ENCODE measurements at places on chromosomes 4 and X. TPM values are rescaled to one million over a fixed set of nuclear protein-coding genes. Genes with fewer than 3 reads are reported as not detected.

The PPP4R3C gene
- total RNA-seq, result not detected

The MAGEA12 gene
- not detected for total RNA-seq

The SFRP2 gene
- total RNA-seq, result 1.5 TPM

The SGMS2 gene
- 64.3 TPM for total RNA-seq

The SNCA gene
- 8.7 TPM for total RNA-seq

The FHIP1A gene
- 10.0 TPM for total RNA-seq

The SSX4B gene
- not detected for total RNA-seq

GRCh38 chr4:65386927-65387326 lies 283.4 kb downstream of the EPHA5 start:
- no peak for DNase-seq

GRCh38 chrX:45445745-45446412 lies 245.2 kb upstream of the DIPK2B start:
- DNase-seq, result peak; percentile 61

DNA sequence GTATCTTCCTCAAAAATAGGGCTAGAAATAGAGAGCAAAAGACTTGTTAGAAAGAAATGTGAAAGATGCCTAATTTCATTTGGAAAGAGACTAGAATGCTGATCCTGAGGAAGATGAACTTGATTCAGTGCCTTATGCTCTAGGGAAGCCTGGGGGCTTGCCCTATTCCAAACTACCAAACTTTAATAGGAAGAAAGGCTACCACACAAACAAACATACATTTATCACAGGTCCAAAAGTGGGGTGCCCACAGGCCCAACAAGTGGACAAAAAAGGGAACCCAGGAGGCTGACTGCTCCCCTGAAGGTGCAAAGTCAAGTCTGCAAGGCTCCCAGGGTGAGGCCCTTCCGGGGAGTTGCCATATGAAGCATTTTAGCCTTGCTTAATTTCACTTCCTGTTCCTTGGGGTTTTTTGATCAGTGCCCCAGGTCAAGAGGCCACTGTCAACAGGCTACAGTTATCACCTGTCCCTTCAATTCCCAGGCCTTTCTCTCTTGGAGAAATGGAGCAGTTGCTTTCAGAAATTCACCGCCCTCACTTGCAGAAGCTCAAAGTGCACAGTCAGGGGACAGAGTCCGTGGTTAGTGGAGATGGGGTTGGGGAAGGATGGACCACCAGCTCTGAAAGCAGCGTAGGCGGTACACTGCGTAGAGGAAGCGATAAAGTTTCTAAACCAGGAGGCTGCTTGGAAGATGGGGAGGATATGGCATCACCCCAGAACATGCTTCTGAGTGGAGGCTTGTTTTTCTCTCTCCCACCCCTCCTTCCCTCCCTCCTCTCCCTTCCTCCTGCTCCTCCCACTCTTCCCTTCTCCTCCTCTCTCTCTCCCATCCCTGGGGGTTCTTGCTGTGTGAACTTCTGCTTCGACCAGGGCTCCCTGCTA lies 36.4 kb downstream of the TMEM154 start:
- no peak for DNase-seq

- DNase-seq, result no peak
Observed at GRCh38 chr4:75514949-75515612, 808 bp downstream of the THAP6 start.

- no peak for DNase-seq
Observed at GRCh38 chr4:146176891-146177290, 1.4 kb downstream of the LSM6 start.

- DNase-seq, result no peak
Observed at GRCh38 chr4:185782523-185782922, 29.5 kb downstream of the SORBS2 start.
